ENCODE measurements at places on chromosomes 16 and 17. TPM values are rescaled to one million over a fixed set of nuclear protein-coding genes. Genes with fewer than 3 reads are reported as not detected.

GRCh38 chr17:1635675-1636465 lies 7.2 kb upstream of the SLC43A2 start:
- H3K4me3 ChIP-seq = no peak overlapping the region
- no peak for DNase-seq
- H3K4me1 ChIP-seq = no peaks in the 10 kb centered on the region
- H3K27me3 ChIP-seq = peaks cover 11% of the 10 kb centered on the region
- no peak overlapping the region for H3K27ac ChIP-seq
- peaks cover 3% of the 10 kb centered on the region for H3K36me3 ChIP-seq

GRCh38 chr17:65301184-65301583 lies 164.0 kb downstream of the RGS9 start:
- no peaks in the 10 kb centered on the region for H3K36me3 ChIP-seq
- H3K4me3 ChIP-seq = no peak overlapping the region
- no peaks in the 10 kb centered on the region for H3K4me1 ChIP-seq
- H3K27me3 ChIP-seq = peaks cover 9% of the 10 kb centered on the region

DNA sequence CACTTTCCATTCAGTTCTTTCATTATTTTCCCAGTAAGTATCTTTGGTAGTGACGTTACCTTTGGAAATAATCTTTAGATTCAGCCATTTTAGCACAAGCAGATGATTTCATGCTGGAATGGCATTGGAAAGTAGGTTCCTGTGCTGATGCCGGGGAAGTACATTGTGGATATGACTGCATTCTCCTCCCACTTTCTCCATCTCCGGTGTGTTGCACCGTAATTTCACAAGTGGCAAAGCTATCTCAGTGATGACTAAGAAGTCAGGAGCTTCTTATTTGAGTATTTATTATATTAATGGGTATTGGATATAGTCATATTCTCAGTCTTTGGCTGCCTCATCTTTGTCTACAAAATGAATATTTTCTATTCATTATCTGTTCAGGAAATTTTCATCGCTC lies 69.8 kb downstream of the MRTFB start:
- H3K27me3 ChIP-seq = no peaks in the 10 kb centered on the region
- no peaks in the 10 kb centered on the region for H3K4me1 ChIP-seq
- DNase-seq = no peak

GRCh38 chr17:47978324-47978723 lies 7.4 kb downstream of the CDK5RAP3 start:
- no peak overlapping the region for H3K27ac ChIP-seq
- no peaks in the 10 kb centered on the region for H3K27me3 ChIP-seq
- peaks cover 19% of the 10 kb centered on the region for H3K4me1 ChIP-seq
- peaks cover 53% of the 10 kb centered on the region for H3K36me3 ChIP-seq
- no peak overlapping the region for H3K4me3 ChIP-seq
- peak; percentile 29 for DNase-seq

GRCh38 chr17:79803421-79803996 lies 6.6 kb upstream of the CBX8 start:
- H3K4me3 ChIP-seq = peak overlapping the region; percentile 30
- peaks cover 7% of the 10 kb centered on the region for H3K36me3 ChIP-seq
- H3K27me3 ChIP-seq = peaks cover 70% of the 10 kb centered on the region
- H3K27ac ChIP-seq = peak overlapping the region; percentile 29
- no peak for DNase-seq
- peaks cover 40% of the 10 kb centered on the region for H3K4me1 ChIP-seq

TNS4 gene
- 15.5 TPM for total RNA-seq

LHX1 gene
- total RNA-seq = 0.17 TPM

YBX2 gene
- total RNA-seq = not detected

EPN3 gene
- not detected for total RNA-seq

WIPF2 gene
- total RNA-seq = 27.6 TPM

TPSD1 gene
- not detected for total RNA-seq

GRCh38 chr17:63460018-63460417 lies 13.9 kb upstream of the CYB561 start:
- no peaks in the 10 kb centered on the region for H3K36me3 ChIP-seq
- H3K27ac ChIP-seq = no peak overlapping the region
- no peaks in the 10 kb centered on the region for H3K4me1 ChIP-seq
- H3K27me3 ChIP-seq = peaks cover 30% of the 10 kb centered on the region

NUTF2 gene
- 183 TPM for total RNA-seq

MPP3 gene
- 0.47 TPM for total RNA-seq

DNA sequence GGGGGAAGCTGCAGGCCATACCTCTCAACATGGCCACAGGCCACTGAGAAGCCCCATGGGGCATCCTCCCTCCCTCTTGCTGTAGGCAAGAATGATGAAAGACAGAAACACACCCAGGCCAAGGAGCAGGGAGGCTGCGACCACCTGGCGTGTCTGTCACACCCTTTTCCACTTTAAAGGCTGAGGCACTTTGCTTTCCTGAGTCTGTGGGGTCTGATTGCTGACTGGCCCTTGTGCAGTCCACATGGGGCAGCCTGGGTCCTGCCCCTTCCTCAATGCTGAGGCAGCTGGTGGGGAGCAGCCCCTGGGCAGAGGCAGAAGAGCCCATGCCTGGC lies 8.7 kb downstream of the TMEM204 start:
- no peak overlapping the region for H3K4me3 ChIP-seq
- H3K36me3 ChIP-seq = peaks cover 28% of the 10 kb centered on the region
- peaks cover 44% of the 10 kb centered on the region for H3K4me1 ChIP-seq
- H3K27ac ChIP-seq = peak overlapping the region; percentile 91
- H3K27me3 ChIP-seq = no peaks in the 10 kb centered on the region
